Amniotic epithelial cell (primary cell): ENCODE measurements at places on chromosomes 3 and 15.
A peak's percentile ranks its signal among the peaks of the same experiment; 100 is the strongest.

GRCh38 chr15:42110367-42110766, 16.0 kb upstream of the PLA2G4D start:
- DNase-seq = no peak

DNA sequence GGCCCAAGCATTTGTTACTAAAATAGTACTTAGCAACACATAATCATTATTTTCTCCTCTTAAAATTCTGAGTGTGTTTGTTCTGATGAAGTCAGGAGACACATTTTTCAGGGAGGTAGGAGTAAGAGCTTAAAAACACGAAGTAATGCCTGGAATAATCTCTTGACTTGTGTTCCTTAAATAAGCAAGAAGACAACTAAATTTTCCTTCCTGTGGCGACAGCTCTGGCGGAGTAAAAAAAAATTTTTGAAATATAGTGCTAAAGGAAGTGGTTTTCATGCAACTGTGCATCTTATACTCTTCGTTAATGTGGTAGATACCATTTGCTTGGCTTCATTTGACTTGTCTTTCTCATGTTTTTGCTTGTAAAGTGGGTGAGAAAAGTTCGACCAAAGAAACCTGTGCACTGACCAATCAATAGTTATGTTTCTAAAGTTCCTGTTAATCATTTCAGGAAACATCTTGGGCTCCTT, 11.1 kb upstream of the MBNL1 start:
- no peak for DNase-seq

GRCh38 chr3:15638193-15638890, 36.8 kb downstream of the BTD start:
- peak; percentile 91 for DNase-seq

- no peak for DNase-seq
These were observed 311.8 kb downstream of the NTRK3 start for GRCh38 chr15:87944691-87945090.

GRCh38 chr3:156688632-156689452, 14.5 kb downstream of the TIPARP start:
- no peak for DNase-seq

- DNase-seq = no peak
These were observed 37.3 kb downstream of the ATP2B2 start for GRCh38 chr3:10467904-10468612.

- DNase-seq = no peak
These were observed 8.6 kb downstream of the WDR73 start for GRCh38 chr15:84645496-84645895.

GRCh38 chr3:117035745-117036144, 326.2 kb downstream of the TUSC7 start:
- peak; percentile 6 for DNase-seq

- peak; percentile 52 for DNase-seq
These were observed 624 bp downstream of the BRK1 start for GRCh38 chr3:10116138-10116460.

DNA sequence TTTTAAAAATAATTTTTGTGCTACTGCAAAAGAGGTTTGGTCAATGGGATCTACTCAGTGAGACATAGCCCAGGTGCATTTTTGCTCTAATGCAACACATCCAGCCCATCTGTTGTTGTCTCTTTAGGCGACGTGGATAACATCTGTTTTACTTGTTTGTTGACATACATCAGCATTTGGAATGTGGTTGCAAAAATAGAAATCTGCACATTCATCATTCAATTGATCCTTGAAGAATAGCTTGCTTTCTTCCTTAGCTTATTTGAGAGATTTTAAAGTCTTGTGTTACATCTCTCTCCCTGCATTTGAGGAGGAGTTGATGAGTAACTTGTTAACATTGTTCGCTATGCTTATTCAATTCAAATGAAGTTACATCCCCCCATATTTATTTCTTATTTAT, 1202.3 kb downstream of the NSUN3 start:
- no peak for DNase-seq

DNA sequence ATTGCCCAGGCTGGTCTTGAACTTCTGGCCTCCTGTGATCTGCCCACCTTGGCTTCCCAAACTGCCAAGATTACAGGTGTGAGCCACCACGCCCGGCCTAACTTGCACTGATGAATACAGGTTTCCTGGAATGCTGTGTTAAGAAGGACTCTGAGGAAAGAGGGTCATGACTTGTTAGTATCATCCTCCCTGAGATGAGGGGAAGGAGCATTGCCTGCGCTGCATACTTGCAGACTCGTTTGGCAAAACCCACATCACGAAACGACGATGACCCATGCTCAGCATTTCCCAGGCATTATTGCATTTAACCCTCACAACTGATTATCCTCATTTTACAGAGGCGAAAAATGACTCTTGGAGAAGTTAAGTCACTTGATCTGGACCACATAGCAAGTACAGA, 18.9 kb downstream of the COLQ start:
- DNase-seq = no peak

GRCh38 chr3:183022936-183023516, 42.7 kb upstream of the DCUN1D1 start:
- DNase-seq = no peak

- no peak for DNase-seq
These were observed 571.9 kb upstream of the CBLB start for GRCh38 chr3:106440672-106441071.

GRCh38 chr3:197749315-197749600, 425 bp upstream of the FYTTD1 start:
- no peak for DNase-seq

DNA sequence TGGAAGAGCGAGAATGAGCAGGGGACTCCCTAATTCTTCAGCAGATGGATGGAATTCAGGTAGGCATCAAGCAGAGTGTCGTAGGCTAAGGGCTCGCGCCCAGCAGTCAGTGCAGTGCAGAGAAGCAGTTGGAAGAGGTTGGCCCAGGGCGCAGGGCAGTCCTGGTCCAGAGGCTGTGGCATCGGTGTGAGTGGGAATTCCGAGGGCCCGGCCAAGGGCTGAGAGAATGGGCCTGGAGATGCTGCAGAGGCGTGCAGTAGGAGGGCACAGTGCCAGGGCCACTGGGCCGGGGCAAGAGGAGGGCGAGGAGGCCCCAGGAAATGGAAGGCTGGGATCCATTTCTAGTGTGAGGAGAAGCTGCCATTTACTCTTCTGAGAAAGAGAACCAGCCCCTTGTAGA, 74.4 kb downstream of the AAGAB start:
- DNase-seq = no peak

DNA sequence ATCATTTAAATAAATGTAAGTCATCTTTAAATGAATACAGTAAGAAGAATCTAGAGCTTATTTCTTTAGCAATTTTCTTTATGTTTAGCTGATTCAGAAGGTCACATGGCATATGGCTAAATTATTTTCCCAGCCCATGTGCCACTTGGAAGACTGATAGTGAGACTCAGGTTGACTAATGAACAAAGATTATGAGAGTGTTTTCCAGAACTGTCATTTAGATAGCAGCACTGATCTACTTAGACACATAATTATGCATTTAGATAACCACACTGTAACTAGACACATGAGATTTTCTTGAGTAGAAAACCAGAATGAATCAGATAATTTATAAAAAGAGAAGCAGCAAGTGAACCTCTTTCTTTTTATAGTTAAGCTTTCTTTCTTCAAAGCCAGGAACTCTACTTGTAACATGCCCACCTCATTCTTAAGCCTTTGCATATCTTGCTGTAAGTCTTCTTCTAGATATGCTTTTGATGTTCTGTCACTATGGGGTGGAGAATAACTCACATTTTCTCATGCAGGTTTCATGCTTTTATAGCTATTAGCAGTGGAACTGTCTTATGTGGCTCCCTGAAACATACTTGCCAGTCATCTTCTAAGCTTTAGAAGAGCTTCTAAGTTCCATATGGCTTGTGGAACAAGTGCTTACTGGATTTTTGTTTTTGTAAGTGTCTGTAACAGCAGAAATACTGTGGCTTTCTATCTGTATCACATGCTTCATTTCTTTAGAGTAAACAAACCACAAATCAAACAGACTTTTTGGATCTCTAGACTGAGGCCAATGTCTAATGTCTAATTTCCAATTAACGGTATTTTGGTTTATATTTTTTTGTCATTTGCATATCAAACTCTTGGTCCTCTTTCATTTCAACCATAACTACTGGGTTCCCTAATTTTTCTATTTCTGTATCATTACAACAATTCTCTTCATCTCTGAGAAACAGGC, 101.4 kb downstream of the LMLN start:
- no peak for DNase-seq

DNA sequence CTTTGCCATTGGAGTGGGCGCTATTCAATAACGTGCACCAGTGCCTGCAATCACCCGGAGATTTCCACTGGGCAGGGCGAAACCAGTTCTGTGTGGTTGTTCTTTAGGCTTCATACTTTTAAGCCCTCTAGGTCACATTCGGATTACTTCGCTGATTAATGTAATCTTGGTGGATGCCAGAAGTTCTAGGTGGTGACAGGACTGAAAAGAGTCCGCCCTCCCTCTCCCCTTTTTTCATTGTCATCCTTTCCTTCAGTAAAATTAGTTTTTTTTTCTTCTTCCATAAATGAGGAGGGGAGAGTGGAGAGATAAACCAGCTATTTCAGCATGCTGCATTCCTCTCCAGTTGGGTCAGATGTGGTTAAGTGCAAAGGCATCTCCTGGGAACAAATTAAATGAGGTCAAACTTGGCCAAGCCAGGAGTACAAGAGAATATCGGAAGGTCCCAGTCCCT, 2.3 kb upstream of the SLC2A2 start:
- peak; percentile 99 for DNase-seq

- DNase-seq = no peak
These were observed 121.9 kb upstream of the DPH6 start for GRCh38 chr15:35667908-35668307.

GRCh38 chr15:39099524-39099923, 481.4 kb upstream of the THBS1 start:
- DNase-seq = peak; percentile 59

- no peak for DNase-seq
These were observed 117.6 kb upstream of the SAMMSON start for GRCh38 chr3:69881756-69882428.

DNA sequence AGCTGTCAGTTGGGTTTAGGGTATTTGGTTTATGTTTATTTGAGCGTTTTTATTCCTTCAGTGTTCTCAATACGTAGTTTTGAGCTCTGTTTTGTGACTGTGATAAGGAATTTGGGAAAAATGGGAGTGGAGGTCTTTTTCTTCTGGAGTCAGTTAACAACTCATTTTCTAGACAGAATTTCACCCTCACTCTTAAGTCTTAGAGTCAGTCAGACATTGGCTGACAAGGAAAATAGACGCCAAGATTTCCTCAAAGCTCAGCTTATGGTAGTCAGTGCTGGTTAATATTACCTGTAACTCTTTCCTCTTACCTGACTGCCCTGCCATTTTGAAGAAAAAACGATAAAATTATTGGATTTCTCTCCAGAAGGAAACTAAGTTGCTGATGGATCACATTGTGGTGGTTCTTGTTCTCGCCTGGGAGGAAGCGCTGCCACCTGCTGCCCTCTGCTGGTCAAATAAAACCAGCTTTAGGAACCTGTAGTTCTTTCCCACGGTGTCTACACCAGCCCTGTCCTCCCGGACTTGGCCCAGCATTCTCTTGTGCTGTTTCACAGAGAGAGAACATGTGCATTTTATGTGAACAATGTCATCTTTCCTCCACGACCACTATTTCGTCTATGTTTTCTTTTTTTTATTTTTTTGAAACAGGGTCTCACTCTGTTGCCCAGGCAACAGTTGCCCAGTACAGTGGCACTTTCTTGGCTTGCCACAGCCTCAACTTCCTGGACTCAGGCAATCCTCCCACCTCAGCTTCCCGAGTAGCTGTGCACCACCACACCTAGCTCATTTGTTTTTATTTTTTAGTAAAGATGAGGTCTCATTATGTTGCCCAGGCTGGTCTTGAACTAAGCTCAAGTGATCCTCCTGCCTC, 41.4 kb upstream of the UMPS start:
- DNase-seq = peak; percentile 72

GRCh38 chr3:169250000-169250399, 413.5 kb downstream of the MECOM start:
- DNase-seq = no peak

DNA sequence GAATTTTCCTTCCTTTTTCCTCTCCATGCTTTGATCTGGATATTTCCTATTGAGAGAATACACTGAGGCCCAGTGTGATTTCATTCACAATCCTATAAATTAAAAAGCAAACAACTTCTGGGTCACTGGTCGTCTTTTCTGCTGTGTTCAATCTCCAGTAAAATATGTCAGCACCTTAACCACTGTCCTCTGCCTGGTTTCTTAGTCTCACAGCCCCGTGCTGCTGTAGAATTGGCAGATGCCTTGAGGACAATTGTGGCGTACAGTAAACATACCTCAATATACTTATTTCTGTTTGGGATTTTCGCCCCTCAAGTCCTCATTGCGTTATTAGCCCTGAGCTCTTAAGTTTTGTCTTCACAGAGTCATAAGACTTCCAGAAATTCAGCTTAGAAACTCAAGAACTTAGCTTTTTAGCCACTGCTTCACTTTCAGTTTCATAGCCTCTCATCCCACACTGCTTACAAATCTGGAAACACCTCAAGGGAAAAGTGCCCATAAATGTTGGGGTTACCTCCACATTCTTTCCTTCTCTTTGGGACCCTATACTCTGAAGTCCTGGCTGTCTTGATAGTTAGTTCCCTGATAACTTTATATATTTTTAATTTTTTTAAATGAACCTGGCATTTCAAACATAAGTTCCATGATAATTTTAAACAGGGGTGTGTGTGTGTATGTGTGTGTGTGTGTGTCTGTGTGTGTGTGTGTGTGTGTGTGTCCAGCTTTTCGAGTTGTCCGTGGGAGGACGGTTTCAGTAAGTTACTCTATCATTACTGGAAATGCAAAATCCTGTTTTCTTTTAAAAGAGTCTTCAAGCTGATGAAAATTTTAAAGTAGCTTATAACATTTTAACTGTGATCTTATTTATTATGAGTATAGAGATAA, 238.4 kb upstream of the CTDSPL start:
- no peak for DNase-seq

DNA sequence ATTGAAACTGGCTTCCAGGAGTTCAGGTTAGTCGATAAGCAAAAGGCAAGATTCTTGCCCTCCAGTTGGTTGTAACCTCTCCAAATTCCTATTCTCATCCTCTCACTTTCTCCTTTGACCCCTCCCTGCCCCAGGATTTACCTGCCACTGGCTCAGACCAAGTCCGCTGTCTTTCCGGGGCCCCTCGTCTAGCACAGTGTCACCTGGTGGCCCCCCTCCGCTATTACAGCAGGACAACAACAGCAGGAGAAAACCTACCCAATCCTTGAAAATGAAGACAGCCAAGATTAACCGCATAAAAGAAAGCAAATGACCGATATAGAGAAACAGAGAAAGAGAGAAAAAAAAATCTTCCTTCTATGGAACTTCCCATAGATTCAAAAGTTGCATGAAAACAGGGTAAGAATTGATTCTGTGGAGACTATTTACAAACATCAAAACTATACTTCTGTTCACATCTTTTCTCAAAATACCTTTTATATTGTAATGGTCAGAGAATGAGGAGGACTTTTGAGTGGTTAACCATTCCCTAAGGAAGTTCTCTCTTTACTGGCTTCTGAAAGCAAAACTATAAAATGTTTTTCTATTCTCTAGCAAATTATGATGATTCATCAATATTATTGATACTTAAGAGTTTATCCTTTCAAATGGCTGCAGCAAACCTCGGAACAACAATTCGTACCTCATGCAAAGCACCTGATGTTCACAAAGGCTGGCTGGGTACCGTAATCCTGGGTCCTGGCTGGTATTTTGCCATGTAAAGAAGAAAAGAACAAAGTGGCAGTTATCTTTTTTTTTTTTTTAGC, 10.0 kb upstream of the ST8SIA2 start:
- DNase-seq = no peak
